Foreskin keratinocyte (primary cell): ENCODE measurements at places on chromosomes 3 and 15.

- no peak for DNase-seq
These were observed 72.0 kb downstream of the FSIP1 start for GRCh38 chr15:39710681-39711080.

DNA sequence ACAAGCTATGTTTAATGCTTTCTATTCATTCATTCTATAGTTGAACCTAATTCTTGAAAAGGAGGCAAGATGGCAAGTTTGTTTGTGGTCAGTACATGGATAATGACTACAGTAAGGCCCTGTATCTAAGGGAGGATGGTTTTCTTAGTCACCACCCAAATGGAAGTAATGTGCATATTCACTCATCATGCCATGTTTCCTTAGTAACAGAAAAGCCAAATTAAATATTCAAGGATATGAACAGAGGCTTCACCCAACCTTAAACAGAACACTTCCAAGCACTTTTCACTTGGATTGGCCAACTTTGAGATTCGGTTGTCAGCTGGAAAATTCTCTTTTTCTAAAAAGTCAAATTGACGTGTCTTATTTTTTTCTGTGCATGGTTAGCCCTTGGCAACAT lies 805.3 kb upstream of the LMCD1 start:
- no peak for DNase-seq

DNA sequence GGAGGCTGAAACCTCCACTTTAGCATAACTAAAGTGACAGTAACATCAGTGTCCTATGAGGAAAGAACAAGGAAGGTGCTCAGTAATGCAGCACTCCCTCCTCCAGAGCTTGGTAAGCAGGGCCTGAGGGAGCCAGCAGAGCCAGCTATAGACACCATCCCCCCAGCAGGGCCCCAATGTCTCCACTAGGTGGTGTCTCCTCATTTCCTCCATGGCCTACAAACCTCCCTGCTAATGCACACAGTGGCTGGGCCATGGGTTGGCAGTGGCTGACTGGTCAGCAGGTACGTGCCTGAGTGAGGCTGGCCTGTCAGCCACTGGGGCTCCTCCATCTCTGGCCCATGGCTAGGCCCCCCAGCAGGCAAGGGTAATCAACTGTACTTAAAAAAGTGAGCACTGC lies 13.6 kb downstream of the MRPS25 start:
- peak; percentile 30 for DNase-seq

- DNase-seq = no peak
These were observed 6.0 kb downstream of the PHLDB2 start for GRCh38 chr3:111864821-111865656.

DNA sequence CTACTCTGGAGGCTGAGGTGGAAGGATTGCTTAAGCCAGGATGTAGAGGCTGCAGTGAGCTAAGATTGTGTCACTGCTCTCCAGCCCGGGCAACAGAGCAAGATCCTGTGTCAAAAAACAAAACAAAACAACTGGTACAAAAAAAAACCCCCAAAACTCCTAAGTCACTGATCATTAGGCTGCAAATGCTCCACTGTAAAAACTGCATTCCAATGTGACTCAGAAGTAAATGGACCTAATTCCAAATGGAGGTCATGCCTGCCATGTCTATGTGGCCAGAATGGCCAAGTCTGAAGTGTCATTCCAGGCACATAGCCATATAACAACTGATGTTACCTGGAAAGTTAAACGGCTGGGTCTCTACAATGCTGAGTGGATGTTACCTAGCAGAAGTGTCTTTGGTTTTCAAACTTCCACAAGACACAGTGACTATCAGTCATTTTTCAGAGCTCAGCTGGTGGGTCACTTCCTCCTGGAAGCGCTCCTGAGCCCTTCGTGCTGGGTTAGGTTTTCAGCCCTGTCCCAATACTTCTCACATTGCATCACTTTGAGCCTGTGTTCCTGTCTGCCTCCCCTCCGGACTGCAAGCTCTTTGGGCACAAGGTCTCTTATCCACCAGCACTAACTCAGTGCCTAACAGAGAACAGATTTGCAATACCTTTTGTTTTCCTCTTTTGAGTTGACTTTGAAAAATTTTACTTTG lies 10.6 kb downstream of the FSTL1 start:
- DNase-seq = no peak

DNA sequence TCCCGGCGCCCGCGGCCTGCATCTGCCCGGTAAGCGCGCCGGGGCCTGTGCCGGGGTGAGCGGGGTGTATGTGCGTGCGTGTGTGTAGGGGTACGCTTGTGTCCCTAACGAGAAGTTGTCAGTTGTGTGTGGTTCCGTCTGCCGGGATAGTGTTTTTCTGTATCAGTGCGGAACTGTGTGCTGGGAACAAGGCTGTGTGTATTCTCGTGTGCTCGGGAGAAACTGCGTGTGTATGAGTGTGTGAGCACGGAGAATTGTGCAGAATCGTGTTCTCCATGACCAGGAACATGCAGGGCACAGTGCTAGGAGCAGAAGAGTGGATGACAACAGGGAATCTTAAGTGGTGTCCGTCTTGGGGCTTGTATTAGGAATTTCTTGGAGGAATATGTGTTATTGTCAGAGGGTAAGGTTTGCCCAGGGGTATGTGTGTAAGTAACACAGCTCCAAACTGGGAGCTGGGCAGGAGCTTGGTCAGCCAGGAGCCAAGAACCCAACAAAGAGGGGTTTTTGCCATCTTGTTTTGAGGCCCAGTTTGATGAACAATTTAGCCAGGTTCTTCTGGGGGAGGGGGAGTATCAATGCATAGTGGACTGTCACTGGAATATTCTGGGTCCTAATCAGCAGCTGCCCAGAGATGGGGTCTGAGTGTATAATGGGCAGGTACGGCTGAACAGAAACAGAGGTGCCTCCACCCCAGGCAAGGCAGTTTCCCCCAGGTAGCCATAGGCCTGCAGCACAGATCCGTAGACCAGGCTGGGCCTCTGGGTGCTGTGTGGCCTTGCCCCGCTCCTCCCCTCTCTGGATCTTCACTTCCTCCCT lies 2.1 kb downstream of the ISL2 start:
- peak; percentile 31 for DNase-seq

DNA sequence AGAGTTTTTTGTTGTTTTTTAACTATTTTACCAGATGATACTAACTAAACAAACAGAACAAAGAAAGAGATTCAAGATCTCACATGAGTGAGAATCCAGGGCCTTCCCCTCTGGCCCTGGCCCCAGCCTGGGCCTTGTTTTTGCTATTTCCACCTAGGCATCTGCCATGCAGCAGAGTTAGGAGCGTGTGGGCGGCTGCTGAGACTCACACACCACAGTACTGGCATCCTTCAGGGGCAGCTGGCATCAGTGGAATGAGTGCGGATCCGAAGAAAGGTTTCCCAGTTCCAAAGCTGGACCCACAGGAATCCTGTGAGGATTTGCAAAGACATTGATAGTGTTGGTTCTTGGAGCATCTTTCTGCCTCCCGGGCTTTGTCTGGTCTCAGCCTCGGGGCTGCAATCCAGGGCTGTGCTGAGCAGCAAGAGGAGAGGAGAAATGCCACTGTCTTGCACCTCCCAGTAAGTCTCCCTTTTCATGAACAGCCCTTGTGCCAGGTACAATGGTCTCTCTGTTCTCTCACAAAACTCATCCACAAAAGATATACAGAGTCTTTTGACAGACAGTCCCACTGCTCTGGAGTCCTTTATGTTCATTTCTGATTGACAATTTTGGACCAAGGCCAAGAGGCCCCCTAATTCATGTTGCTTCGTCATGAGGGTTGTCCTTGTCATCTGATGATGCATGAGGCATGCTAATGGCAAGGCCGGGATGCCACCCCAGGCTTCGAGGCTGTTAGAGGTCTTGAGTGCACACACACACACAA lies 46.6 kb downstream of the APH1B start:
- no peak for DNase-seq

DNA sequence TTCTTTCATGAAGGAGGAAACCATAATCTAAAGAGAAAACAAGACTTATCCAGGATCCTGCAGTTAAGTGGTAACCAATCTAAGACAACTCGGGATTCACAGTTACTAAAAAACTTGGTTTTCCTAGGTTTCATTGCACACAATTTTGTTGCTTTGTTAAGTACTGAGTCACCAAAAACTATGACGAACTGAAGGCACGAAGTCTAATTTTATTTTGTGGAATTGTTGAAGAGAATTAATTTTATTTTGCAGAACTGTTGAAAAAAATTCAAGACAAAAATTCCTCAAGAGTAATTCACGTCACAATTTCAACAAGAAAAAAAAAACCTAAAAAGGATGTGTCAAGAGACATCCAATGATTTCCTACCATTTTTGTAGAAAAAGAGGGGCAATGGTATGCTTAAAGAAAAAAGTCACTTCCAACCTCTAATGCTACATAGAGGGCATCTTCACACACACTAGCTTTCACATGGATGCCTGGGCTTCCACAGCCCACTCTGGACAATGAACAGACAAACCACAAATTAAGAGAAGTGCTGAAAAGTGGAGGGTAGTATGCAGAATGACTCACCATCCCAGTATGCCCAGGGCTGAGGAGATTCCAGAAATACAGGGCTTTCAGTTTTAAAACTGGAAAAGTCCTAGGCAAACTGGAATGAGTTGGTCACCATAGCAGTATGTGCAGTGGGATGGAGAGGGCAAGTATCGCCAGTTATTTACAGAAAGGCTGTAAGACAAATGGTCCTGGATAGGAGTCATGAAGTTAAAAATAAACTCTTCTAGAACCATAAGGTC lies 29.2 kb downstream of the PLOD2 start:
- DNase-seq = peak; percentile 43

DNA sequence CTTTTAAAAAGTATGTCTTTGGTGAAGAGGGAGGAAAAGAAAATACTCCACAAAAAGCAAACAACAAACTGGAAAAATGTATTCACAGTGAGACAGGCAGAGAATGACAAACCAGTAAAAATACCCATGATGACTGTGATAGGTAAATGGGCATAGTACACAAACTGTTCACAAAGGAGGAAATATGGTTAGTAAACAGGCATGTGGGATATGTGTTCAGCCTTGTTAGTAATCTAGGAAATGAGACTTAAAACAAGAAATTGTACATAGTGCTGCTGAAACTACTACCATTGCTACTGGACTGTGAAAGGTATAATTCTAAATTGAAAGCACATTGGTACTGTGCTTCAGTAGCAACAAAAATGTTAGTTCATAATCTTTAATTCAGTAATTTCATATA lies 50.1 kb downstream of the UBE2E2 start:
- DNase-seq = no peak

GRCh38 chr15:49842031-49842730 lies 221.3 kb downstream of the DTWD1 start:
- DNase-seq = no peak

DNA sequence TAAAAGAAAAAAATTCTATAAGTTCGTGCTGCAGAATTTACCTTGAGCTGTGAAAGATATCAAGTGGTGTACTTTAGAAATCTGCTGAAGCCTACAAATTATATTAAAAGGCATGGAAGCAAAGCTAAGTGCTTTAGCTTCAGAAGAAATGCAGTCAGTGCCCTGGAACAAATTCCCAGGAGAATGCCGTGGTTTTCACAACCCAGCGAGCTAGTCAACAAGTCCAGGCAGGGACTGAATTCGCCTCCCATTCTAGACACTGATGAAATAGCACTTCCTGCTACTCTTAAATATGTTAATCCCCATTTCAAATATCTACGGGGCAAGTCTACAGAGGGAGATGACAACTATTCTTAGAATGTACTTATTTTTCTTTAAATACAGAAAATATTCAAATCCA lies 326.4 kb upstream of the IGF1R start:
- DNase-seq = peak; percentile 81

DNA sequence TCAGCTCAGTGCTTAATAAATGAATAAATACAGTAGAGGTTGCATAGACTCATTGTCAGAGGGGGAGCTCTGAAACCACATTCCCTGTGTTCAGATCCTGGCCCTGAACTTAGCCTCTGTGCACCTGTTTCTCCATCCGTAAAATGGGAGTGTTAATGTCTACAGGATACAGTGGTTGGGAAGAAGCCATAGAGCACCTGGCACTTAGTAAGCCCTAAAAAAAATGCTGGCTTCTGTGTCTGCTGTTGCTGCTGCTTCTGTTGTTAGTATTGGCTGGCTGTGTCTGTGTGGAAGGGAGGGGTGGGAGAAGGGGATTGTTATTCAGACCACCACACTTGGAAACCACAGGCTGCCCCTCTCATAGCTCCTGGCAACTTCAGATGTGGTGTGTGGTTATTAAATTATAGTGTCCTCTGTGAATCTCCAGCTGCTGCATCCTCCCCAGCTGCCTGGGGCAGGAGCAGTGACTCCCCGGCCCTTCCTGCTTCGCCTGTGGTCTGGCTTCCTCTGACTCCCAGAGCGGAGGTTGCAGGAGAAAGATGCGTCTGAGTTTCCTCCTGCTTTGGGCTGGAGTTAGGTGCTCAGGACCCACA lies 31.0 kb downstream of the FGD5 start:
- no peak for DNase-seq

DNA sequence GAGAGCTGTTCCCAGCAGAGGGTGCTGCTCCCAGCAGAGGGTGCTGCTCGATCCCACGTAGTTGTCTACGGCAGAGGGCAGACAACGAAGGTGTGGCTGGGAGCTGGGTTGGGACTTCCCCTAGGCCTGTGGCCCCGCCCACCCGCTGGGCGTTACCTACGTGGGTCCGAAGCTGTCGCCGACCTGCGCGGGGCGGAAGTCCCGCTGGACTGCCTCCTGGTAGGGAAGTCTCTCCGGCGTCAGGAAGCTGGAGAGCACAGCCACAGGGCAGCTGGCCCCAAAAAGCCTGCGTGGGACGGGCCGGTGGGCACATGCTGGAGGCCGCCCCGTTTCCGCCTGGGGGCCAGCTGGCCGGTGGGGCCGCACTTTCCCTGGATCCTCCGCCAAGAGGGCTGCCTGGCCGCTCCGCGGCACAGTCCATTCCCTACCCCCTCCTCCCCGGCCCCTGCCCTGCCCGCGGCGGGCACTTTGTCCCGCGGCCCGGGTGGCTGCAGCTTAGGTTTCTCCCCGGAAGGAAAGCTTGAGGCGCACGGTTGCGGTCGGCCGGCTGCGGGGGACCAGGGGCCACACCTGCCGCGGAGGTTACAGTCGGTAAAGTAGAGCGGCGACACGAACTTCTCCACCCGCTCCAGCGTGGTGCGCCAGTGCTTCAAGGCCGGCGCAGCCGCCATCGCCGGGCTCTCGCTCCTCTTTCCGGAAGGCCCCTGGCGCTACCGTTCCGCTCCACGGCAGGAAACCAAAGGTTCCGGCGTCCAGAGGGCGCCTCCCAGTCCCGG lies at the start of gene MAN2C1:
Gene MAN2C1, minus strand, starts transcription at position 695 of the 776 bp plus-strand sequence. Its CDS starts 24 bp downstream, at position 671.
- DNase-seq = peak; percentile 94

DNA sequence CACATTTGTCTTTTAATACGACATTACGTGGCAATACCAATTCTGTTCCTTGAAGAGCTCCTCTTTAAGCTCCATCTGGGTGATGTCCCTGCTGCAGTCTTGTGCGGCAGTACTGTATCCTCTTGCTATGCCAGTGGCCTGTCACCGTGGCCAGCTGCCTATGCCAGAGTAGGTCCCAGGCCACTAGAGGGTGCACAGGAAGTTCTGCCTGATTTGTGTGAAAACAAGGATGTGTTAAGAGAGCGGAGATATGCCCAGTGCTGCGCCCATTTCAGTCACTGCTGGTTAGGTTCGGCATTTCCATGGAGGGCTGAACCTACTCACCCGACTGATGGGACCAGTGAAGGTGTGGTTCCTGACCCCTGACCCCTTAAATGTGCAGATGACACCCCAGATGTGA lies 25.2 kb downstream of the NIPA1 start:
- no peak for DNase-seq

GRCh38 chr3:15941958-15942357 lies 144.2 kb upstream of the ANKRD28 start:
- DNase-seq = no peak

GRCh38 chr3:58868097-58868779 lies 181.6 kb downstream of the CFAP20DC start:
- DNase-seq = no peak

GRCh38 chr3:30984855-30985749 lies 90.6 kb upstream of the GADL1 start:
- no peak for DNase-seq

- no peak for DNase-seq
These were observed 15.2 kb upstream of the GBE1 start for GRCh38 chr3:81776643-81777042.

GRCh38 chr15:80891006-80891405 lies 98.6 kb downstream of the MESD start:
- no peak for DNase-seq
